ENCODE measurements at places on chromosomes 1 and 21.

- no peak for DNase-seq
Observed at GRCh38 chr21:46667741-46668380, 32.4 kb downstream of the PRMT2 start.

GRCh38 chr1:247500865-247501264 lies 35.4 kb downstream of the OR2C3 start:
- DNase-seq, result no peak

DNA sequence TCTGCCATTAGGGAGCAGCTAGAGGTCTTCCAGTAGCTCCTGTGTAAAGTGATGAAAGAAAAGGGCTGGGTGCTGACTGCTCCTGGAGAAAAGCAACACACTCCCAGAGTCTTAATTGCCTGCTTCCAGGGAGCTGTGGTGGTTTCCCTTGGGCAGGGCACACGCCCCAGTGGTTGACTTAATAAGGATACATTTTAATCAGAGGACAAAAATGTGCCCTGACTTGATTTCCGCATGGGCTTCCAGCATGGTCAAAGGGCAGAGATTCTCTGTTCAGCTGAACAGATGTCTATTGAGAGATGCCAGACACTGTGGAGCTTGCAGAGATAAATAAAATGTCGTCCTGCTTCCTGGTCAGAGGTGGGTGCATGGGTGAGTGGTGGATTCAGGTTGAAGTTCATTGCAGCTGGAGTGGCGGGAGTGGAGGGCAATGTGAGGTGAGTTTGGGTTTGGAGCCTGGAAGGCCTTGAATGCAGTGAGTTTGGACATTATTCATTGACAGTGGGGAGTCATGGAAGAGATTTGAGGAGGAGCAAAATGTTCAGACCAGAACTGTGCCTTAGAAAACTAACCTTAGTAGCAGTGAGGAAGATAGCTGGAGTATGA lies 16.0 kb downstream of the QSOX1 start:
- DNase-seq, result no peak

DNA sequence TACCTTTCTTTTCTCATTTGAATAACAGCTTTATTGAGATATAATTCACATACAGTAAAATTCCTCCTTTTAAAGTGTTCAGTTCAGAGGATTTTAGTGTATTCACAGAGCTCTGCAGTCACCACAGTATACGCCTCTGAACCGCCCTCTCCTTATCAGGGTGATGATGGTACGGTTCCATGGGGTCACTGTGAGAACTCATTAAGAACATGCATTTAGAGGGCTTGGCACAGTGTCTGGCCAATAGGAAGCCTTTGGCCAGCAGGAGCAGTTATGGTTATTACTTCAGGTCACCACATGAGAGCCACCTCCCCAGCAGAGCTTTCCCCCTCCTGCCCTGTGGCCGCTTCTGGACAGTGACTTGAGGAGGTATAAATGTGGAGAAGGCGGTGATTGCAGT lies 27.3 kb downstream of the KCNQ4 start:
- DNase-seq, result no peak

DNA sequence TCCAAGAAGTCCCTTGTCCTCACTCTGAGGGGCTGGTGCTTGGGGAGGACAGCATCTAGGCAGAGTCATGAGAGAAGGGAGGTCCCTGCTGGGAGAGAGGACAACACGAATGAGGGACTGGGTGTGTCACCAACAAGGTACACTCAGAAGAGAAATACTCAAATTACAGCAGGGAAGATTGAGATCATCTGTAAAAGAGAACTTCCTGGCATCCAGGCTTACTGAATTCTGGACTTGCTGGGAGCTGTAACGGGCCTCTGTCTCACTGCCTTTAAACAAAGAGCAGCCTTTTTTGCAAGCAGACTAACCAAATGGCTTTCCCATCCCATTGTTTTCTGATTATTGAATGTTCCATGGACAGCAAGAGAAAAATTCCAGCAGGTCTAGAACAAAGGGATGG lies 195.7 kb upstream of the RAB4A start:
- no peak for DNase-seq

DNA sequence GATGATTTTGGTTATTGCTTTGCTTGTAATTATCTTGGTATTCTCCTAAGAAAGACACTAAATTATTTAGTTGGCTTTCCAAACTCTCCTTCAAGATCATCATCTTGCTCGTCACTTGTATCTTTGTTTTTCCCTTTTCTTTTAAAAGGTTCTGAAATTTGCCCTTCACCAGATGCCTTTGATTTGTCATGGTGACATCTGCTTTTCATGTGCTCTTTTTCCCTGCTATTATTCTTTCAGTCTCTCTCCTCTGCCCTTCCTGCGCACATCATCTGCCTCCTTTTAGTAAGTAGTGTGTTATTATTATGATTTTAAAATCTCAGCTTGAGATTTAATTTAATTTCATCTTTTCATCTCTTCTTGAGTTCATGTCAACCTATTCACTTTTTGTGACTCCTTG lies 92.1 kb downstream of the BACH1 start:
- no peak for DNase-seq

GRCh38 chr1:77068013-77068412 lies 151.2 kb downstream of the PIGK start:
- DNase-seq, result no peak

DNA sequence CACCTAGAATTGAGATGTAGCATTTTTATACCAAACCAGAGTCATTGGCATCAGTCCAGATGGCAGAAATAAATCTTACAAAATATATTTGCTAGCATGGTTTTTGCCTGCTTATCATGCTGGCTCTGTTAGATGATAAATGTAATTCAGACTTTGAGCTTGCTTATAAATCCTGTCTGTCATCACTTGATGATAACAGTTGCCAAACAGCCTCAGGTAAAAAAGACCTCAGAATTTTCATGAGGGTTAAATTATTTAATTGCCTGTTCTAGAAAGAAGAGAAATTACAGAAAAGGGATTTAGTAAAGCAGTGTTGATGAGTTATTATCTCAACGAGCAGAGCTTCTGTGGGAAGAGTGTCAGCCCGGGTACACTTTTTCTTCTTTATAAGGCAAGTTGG lies 83.3 kb downstream of the FNBP1L start:
- DNase-seq, result no peak

DNA sequence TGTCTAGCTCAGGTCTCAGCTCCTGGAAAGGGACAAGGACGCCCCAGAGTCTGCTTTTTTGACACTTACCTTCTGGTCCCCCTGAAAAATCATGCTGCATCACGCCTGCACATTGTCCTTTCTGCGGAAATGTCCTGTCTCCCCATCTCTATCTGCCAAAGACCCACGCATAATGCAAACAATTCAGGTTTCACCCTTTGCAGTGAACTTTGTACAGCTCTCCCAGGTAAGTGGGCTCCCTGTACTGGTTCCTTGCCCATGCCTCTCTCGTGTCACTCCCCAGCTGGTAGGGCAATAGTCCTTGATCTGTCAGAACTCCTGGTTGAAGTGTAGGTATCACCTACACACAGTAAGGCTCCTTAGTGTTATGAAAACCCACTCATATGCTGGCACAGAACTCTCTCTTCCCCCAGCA lies 102.9 kb upstream of the IRF2BP2 start:
- no peak for DNase-seq

- DNase-seq, result no peak
Observed at GRCh38 chr1:119799599-119800177, 11.6 kb downstream of the REG4 start.

- peak; percentile 72 for DNase-seq
Observed at GRCh38 chr1:167066333-167067122, 23.6 kb downstream of the GPA33 start.

DNA sequence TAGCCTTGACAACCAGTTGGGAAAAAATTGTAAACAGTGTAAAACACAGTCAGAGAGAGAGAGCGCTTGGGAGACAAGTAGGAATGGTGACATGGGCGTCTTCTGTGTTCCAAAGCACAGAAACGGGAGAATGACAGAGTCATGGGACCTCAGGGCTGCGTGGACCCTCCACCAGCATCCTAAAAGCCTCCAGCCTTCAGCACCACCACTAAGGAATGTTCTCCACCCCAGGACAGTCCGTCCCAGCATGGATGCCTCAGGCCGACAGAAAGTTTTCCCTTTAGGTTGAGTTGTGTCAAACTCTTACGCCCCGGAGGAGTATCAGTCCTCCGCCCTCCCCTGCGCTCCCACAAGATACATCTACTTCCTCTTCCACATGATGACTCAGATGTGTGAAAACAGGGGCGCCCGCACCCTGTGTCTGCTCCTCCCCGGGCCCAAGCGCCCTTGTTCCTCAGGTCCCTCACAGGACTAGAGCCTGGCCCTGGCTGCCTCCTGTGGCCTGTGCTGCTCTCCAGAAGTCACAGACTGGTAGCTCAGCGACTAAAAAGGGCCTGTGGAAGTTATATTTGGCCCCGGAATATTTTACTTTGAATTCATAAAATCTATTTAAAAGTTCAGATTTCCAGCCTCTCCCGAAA lies 63.9 kb upstream of the EFHD2 start:
- peak; percentile 49 for DNase-seq

DNA sequence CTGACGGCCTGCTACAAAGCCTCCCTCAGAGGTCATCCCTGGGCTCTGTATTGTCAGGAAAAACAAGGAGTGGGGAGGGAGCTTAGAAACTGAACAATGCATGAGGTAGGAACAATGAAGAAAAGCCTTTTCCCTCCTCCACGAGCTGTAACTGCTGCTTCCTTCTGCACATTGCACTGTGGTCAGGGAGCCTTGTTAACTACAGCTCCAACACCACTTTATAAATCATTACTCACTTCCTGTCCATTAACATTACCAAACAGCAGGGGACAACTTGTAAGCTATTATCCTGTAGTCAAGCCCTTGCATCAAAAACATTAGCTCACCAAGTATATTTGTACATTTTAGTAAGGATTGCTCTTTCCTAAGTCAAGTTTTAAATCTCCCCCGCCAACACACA lies 336.0 kb upstream of the NR5A2 start:
- no peak for DNase-seq

GRCh38 chr1:85135392-85135798 lies 65.4 kb downstream of the SYDE2 start:
- DNase-seq, result no peak

GRCh38 chr1:19390166-19390850 lies 78.2 kb downstream of the SLC66A1 start:
- DNase-seq, result no peak

DNA sequence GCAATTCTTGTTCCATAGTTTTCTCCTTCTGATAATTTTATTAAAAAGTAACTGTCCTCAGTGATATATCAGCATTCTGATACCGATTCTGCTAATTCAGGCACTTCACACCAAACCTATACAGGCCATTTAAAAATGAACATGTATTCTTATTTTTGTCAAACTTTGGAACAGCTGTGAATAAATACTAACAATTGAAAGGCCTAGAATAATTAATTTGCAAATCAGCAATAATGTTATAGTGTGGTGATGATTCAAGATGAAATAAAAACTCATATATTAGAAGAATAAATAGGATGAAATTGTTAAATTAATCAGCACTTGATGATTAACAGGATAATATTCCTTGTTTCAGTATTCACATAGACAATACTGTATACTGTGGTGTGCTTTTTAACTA lies 9.9 kb downstream of the CDKN2C start:
- DNase-seq, result no peak

- DNase-seq, result no peak
Observed at GRCh38 chr21:27741736-27742135, 774.8 kb upstream of the ADAMTS5 start.

DNA sequence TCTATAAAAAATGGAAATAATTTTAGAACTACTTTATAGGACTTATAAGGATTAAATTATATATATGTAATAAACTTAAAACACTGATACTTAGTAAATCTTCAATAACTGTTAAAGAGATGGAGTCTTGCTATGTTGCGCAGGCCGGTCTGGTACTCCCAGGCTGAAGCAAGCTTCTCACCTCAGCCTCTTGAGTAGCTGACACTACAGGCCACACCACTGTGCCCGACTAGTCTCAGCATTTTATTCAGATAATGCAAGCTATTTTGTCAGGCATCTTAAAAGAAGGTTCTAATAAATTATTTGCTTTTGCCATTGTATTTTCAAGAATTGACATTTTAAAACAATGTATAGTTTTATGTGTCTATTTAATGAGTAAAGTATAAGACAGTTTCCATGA lies 20.8 kb downstream of the CNST start:
- no peak for DNase-seq

- no peak for DNase-seq
Observed at GRCh38 chr1:103024051-103024450, 84.3 kb downstream of the COL11A1 start.

GRCh38 chr1:189550498-189550897 lies 927.2 kb downstream of the BRINP3 start:
- DNase-seq, result no peak

DNA sequence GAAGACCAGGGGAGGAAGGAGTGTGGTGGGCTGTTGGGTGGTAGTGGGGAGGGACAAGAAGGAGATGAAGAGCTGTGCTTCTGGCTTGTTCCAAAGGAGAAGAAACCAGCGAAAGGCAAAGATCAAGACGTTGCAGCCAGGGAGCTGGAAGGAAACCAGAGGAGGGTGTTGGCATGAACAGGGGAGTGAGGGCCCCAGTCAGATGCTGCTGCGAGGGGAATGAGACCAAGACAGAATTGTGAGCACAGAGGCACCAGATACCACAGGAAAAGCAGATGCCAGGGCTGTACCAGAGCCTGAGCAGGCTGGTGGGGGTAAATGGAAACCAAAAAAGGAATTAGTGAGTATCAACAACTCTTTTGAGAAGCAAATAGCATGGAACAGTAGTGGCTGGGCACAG lies 6.0 kb downstream of the LAD1 start:
- DNase-seq, result no peak

- DNase-seq, result no peak
Observed at GRCh38 chr1:78224861-78225552, 179.2 kb downstream of the GIPC2 start.

Measured in stimulated activated CD8-positive, alpha-beta memory T cell treated with anti-CD3 and anti-CD28 coated beads, Interleukin-4, amount 100 ng/mL, for 1 hour (primary cell).